ENCODE measurements at places on chromosomes 7 and 10.

GRCh38 chr10:113431398-113432160 is 121.3 kb upstream of the HABP2 start:
- no peak for DNase-seq

GRCh38 chr7:97697396-97697795 is 34.5 kb upstream of the TAC1 start:
- DNase-seq = no peak

DNA sequence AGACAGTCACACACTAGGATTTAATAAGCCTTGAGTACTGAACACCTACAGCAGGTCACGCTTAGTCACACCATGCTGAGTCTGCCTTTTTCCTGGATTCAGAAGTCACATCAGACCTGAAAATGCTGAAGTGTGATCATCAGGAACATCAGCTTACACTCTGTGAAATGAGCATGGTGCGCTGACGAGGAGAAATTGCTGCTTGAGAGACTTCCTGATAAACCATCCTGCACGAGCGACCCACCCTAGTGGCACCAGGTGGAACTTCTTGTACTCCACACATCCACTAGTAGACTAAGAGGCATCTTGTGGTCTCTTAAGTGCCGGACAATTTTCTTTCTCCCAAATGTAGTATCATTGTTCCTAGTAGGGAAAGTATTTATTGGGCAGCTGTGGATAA is 51.8 kb upstream of the MRLN start:
- no peak for DNase-seq

GRCh38 chr7:135761751-135762488 is 13.3 kb upstream of the FAM180A start:
- no peak for DNase-seq

- no peak for DNase-seq
Observed at GRCh38 chr7:40945788-40946187, 757.1 kb downstream of the INHBA start.

GRCh38 chr10:3959370-3960325 is 174.6 kb upstream of the KLF6 start:
- no peak for DNase-seq

DNA sequence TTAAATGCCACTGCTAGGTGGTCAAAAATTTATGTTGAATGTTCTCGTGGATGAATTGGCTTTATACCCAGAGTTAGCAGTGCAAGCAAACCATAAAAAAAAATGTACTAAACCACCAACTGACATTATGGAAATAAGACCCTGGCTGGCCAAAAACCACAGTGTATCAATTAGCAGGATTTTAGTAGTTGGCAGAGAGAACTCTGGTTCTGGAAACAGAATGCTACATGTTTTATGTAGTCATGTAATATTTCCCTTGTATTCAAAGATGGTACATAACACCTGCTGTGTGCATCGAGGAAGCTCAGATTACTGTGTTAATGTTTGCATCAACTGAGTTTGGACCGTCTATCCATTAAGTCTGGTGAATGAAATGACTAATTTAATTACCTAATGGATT is 618.5 kb downstream of the CCSER2 start:
- DNase-seq = no peak
